Cerebellar cortex (tissue), 1 donor: ENCODE measurements at places on chromosomes 3 and 15.

DNA sequence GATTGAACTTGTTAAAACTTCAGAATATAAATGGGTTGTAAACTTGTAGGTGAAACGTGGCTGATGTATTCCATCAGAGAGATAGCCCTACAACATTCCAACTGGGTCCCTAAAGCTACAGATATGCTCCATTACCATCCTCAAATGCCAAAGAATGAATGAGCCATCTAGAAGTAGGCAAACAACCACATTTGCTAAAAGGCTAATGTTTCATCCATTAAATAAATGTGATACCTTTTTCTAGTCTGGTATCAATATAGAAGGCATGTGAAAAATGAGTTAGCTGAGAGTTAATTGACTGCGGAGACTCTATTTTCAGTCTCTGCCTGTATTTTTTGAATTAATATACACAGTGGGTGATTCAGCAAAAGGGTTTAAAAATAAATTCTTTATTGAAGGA is 203.8 kb downstream of the RBMS3 start:
- no peak for DNase-seq

DNA sequence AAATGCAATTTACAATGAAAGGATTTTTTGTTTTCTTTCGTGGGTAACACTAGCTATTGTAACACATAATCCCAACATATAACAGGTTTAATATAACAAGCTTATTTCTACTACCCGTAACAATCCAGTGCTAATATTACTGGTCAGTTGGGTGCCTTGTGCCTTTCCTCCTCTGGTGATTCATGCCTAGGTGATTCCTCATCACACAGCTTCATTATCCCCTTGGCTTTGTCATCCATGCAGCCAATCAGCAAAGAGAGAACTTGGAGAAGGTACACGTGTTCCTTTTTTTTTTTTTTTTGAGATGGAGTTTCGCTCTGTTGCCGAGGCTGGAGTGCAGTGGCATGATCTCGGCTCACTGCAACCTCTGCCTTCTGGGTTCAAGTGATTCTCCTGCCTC is 30.7 kb downstream of the CHST14 start:
- DNase-seq = no peak

- no peak for DNase-seq
Observed at GRCh38 chr3:13171704-13172643, 98.7 kb upstream of the IQSEC1 start.

DNA sequence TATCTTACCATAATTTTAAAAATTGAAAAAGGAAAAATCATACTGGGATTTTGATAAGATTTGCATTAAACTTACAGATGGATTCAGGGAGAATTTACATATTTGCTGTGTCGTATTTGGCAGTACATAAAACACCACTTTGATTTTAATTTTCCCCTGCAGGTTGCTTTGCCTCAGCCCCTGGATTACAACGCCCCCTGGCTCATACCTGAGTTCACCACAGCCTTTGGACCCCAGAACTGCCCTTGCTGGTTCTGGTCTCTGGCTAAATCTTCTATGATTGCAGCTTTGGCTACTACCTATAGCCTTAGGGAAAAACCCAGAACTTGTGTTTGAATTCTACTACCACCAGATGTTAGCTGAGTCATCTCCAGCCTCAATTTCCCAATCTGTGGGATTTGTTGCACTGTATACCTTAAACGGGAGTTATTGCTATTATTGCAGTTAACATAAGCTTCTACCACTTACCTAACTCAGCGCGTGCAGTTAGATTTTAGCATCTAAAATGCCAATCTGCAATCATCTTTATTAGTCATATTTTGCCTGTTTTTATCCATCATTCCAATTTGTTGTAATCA is 315.7 kb upstream of the GADL1 start:
- DNase-seq = no peak

DNA sequence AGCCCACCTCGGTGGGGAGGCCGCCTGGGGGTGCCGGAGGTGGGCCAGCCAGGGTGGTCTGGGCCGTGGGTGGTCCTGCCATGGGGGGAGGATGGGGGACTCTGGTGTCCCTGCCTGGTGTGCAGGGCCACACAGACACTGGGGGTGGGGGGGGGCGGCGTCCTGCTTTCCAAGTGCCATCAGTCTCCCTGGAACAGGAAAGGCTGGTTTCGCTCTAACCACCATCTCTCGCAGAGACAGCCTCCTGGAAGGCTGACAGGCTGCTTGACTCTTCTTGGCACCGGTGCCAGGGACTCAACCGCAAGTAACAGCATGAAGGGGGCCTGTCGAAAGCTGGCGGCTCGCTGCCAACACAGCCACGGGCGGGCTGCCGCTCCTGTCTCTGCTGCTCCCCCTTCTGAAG is 40.3 kb downstream of the RGMA start:
- DNase-seq = no peak

GRCh38 chr3:12024959-12025570 is 20.9 kb downstream of the SYN2 start:
- no peak for DNase-seq

GRCh38 chr3:15426579-15427118 is 695 bp downstream of the METTL6 start:
- DNase-seq = no peak

- peak; percentile 76 for DNase-seq
Observed at GRCh38 chr15:57541805-57542504, 49.7 kb upstream of the MYZAP start.
